H7 (cell line): ENCODE measurements at places on chromosomes 2 and 18. TPM values are rescaled to one million over a fixed set of nuclear protein-coding genes. Genes with fewer than 3 reads are reported as not detected.

Gene GCG
- total RNA-seq, result not detected in 2 replicates

Gene CCDC138
- total RNA-seq, result 13.6 and 26.3 TPM in 2 replicates

DNA sequence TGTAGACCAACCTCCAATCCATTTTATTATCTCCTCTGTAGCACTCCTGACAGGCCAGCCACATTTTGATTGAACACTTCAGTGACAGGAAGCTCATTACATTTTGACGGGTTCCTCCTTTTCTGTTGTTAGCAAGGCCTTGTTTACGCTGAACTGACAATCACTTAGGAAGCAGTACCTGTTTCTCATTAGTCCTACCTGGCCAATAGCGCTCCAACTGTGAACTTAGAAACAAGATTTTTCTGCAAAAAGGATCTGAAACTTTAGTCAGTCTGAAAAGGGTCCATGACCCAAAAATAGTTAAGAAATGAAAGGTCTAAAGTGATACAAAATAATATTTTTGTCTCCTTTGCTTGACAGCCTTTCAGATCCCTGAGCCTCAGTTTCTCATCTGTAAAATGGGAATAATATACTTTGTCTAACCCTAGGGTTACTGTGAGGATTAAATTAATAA, 119.6 kb upstream of the MSTN start:
- DNase-seq, result no peak

- DNase-seq, result no peak
Measured at GRCh38 chr2:71521436-71521950, 68.1 kb downstream of the DYSF start.
